Left renal cortex interstitium (tissue), 4 donors: ENCODE measurements at places on chromosomes 4 and X. TPM values are rescaled to one million over a fixed set of nuclear protein-coding genes. Genes with fewer than 3 reads are reported as not detected.

Gene TMPRSS11F
- not detected for polyA plus RNA-seq

Gene RAB39B
- 2.9 TPM for polyA plus RNA-seq

DNA sequence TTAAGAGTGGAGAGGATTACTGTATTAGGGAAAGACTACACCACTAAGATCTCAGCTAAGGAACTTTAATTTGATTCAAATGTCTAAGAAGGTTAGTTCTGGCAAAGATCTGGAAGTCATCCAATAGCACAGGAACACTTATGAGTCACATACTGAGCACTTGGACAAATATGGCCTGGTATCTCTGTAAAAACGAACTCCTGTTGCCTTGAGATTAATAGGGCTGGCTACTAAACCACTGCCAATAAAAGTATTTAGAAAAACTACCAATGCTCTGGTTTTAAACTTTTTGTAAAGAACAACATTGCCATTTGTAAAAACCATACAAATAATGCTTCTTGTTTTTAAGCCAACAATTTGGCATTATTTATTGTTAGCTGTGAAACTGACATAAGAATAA, 70.5 kb downstream of the SEC24D start:
- DNase-seq = no peak

- DNase-seq = no peak
These were observed 275.2 kb upstream of the AGA start for GRCh38 chr4:177717407-177717806.

- DNase-seq = no peak
These were observed 146.7 kb downstream of the TBL1X start for GRCh38 chrX:9611436-9612145.

GRCh38 chr4:159604781-159605180, 501.9 kb downstream of the RAPGEF2 start:
- no peak for DNase-seq
